ENCODE measurements at places on chromosomes 7 and 10. TPM values are rescaled to one million over a fixed set of nuclear protein-coding genes. Genes with fewer than 3 reads are reported as not detected.

SORBS1 gene
- polyA plus RNA-seq = 72.6 TPM

ACTR1A gene
- polyA plus RNA-seq = 81.0 TPM

AMPH gene
- 4.8 TPM for polyA plus RNA-seq

HOGA1 gene
- 0.49 TPM for polyA plus RNA-seq

SFRP5 gene
- 0.94 TPM for polyA plus RNA-seq

- DNase-seq = no peak
Measured at GRCh38 chr7:108137040-108137439, 6.9 kb upstream of the LAMB4 start.

DNA sequence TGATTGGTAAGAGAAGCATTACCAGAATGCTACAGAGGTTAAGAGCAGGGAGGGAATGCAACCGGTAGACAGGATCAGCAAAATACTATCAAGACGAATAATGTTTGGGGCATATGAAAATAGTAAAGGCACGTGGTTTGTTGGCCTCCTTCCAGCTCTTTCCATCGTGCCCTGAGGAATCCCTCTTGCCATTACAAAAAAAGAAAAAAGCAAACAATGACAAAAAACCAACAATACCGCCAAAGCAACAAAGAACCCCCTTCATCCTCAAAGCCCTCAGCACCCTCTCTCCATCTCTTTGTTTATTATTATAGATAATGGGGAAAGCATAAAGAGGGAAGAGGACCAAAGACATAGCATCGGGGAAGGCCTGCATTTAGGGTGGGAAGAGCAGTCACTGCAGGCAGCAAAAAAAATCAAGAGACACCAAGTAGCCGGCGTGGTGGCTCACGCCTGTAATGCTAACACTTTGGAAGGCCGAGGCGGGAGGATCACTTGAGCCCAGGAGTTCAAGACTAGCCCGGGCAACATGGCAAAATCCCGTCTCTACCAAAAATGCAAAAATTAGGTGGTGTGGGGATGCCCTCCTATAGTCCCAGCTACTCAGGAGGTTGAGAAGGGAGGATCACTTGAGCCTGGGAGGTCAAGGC lies 78.0 kb downstream of the HIP1 start:
- DNase-seq = no peak

DNA sequence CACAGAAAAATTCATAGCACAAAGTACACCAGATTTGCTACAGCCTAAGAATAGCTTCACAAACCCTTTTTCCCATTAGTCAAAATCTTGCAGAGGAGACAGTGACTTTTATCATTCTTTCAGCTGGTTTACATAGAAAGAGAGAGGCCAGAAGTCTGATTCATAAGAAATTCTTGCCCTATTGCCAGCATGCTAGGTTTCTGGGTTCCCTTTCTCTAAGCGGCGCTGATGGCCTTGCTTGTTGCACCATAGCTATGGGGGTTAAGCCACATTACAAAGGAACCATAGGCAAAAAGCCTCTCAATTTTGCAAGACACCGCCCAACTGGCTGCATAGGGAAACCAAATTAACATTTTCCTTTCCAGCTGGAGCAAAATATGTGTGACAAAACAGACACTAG lies 87.4 kb downstream of the ZNF467 start:
- no peak for DNase-seq

DNA sequence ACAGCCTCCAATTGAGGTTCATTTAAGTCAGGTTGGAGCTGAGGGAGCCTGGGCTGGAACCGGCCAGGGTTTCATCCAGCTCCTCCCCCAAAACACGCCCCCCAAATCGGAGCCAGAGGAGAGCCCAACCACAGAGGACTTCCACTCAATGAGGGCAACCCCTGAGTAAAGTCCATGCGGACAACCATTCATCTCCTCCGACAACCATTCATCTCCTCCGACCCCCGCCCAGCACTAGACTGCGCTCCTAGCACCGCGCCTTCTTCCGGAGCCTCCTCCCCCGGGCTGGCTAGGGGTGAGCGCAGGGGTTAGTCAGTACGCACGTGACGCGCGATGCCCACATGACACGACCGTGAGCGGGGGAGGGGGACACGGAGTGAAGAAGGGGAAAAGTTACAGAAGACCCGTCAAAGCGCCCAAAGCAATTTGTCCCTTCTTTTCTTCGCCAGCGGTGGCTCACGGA lies 1.4 kb downstream of the MAGI2 start:
- peak; percentile 83 for DNase-seq

DNA sequence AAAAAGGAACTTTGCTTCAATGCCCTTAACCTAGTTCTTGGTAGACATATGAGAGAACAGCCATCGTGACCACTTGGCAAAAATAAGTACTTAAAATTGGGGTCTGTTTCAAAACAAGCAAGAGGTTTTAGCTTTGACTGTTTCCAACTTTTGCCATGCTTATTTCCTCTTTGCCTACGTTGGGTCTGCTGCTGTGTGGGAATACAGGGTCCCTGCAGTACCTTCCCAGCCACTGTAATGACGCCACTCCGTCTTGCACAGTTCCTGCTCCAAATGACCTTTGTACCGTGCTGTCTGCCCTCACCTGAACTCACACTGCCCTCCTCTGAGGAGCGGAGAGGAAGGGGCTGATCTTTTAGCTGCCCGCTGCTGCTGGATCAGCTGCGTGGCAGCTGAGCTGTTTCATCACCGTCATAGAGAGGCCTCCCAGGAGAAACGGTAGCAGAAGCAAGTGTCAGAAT lies 133.1 kb downstream of the MAPK8 start:
- no peak for DNase-seq

GRCh38 chr10:10699427-10699826 lies 318.2 kb upstream of the CELF2 start:
- no peak for DNase-seq

DNA sequence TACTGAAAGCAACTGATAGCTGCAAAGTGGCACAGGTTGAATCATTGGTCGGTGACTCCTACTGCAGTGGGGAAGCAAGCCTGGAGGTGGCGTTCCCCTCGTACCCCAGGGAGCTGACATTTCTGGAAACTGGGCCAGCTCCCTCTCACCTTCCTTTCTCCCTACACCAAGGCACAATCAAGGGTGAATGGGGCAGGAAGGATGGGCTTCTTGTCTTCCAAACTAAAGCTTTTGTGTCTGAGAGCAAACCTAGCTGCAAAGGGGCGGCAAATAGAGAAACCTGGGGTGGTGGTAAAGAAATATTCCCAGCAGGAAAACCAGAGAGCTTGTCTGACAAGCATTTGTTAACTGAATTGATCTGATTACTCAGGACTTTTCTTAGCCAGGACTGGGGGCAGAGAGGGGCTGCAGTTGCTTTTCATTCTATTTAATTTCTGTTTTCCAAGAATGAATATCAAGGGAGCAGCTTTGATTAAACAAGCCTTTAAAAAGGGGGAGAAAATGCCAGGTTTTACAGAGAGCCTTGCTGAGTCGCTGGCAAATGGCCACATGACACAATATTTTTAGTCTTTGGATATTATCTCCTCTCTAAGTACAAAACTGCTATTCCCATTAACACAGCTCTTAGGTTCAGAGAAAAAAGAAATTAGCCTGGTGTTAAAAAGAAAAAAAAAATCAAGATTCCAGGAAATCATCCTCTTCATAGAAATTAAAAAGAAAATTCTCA lies 27.8 kb downstream of the CDHR3 start:
- DNase-seq = peak; percentile 76

DNA sequence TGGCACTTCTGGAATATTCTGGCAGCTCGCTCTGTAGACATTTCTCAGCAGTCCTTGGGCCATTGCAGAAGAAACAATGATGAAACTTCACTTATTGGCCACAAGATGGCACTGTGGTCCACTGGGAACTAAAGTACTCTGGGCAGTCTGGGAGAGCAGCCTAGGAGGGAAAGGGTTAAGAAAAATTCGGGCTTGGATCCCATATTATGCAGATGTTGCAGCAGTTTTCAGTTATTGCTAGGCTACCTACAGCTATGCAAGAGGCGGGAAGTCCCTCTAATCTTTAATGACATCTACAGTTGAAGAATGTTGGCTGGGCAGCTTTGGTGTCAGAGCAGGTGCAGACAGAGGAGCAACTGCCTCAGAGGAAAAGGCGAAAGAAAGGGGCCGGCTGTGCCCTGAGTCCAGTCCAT lies 201.7 kb upstream of the PRSS58 start:
- DNase-seq = peak; percentile 75

DNA sequence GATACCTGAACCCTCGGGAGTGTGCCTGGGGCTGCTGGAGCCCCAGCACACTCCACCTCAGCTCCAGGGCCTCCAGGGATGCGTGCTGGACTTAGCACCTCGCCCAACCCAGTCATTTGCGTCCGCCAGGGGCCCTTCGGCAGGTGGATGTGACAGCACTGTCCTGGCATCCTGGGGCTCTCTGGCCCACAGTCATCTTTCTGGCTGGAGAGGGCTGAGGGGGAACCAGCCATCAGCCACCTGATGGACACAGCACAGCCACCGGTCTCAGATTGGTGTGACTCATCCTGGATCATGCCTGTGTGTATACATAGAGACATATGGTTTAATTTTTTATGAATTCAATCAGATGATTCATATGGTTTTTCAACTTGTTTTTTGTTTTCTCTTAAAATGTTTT lies 11.1 kb downstream of the ZNF775 start:
- no peak for DNase-seq

DNA sequence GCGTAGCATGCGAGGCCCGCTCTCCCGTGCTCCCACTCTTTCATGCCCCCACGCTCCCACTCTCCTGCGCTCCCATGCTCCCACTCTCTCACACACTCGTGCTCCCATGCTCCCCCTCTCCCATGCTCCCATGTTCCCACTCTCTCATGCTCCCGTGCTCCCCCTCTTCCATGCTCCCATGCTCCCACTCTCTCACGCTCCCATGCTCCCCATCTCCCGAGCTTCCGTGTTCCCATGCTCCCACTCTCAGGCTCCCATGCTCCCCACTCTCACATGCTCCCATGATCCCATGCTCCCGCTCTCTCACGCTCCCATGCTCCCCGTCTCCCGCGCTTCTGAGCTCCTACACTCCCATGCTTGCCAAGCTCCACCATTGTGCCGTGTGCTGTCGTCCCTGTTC lies 84.4 kb upstream of the ANLN start:
- no peak for DNase-seq

GRCh38 chr10:72834183-72834825 lies 59.2 kb upstream of the OIT3 start:
- DNase-seq = peak; percentile 80

GRCh38 chr10:94349327-94349726 lies 13.4 kb downstream of the NOC3L start:
- DNase-seq = no peak
